ENCODE measurements at places on chromosomes 6 and 20. TPM values are rescaled to one million over a fixed set of nuclear protein-coding genes. Genes with fewer than 3 reads are reported as not detected.

SNPH gene
- 2.7 TPM for total RNA-seq

CYP39A1 gene
- 10.3 TPM for total RNA-seq

GNMT gene
- total RNA-seq = 1.7 TPM

MAP7 gene
- 101 TPM for total RNA-seq

TRIM15 gene
- total RNA-seq = not detected

EYA4 gene
- 0.33 TPM for total RNA-seq

XRN2 gene
- total RNA-seq = 90.2 TPM

ZNF311 gene
- 0.91 TPM for total RNA-seq

FGD2 gene
- total RNA-seq = not detected

GRCh38 chr20:44691424-44692423 lies 23.4 kb upstream of the CCN5 start:
- no peak for DNase-seq

DNA sequence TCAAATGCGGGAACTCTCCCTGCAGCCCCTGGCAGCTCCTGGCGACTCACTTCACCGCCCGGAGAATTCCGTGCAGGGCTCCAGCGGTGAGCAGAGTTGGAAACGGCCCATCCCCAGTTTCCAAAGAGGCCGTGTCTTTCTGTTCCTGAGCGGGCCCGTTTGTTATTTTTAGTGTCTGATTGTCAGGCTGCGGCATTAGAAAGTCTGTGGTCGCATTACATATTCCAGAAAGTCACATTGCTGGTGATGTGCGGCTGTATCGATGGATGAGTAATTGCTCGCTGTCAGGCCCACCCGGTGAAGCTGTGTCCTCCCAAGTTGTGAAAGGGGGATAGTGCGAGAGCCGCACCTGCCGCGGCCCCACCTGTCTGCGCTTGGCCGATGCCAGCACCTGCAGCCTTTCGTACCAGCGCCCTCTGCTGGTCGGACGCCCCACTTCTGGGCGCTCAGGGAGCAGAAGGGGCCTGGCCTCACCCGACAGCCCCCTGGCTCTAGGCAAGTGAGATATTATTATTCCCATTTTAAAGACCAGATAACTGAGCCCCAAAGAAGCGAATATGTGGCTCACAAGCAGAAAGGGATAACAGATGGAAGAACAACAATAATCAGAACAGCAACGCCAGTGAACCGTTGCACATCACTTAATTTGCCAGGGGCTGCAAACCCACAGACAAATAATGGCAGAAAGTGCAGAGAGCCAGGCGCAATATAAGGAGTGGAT lies 244.9 kb downstream of the TSHZ2 start:
- DNase-seq = peak; percentile 87

DNA sequence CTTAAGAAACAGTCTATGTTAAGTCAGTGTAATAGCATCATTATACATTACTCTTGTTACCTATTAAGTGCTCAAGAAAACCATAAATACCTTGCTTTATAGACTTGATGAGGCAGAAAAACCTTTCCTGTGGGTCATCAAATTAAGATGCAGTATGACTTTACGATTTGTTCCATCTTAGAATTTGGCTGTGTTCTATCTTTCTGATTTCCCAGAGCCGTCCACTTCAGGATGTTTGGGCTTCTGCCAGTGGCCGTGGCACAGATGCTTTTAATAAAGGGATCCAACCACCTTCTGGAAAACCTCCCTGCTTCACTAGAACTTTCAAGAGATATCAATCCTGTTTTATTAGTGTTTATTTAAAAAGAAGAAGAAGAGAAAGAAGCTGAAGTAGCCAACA lies 71.2 kb downstream of the PDE7B start:
- no peak for DNase-seq

GRCh38 chr20:11219192-11219591 lies 545.4 kb upstream of the JAG1 start:
- DNase-seq = no peak

DNA sequence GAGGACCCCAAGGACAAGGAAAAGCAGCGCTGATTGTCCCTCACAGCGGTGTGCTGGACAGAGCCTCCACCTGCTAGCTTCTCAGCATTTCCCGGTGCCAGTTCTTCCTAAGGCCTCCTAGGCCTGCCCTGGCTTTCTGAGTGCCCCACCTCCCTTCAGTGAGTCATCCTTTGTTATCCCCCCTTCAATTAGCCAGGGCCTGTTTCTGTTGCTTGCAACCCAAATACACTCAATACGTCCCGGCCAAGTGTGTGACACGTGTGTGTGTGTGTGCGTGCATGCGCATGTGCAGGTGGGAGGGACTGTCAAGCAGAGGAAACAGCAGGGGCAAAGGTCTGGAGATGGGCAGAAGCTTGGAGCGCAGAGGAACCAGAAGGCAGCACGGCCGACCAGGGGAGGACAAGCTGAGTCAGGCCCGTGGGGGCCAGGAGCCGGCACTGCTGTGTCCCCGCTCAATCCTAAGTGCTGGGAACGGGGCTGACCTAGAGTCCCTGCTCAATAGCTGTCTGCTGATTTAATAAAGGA lies 159.8 kb downstream of the PREX1 start:
- DNase-seq = no peak

DNA sequence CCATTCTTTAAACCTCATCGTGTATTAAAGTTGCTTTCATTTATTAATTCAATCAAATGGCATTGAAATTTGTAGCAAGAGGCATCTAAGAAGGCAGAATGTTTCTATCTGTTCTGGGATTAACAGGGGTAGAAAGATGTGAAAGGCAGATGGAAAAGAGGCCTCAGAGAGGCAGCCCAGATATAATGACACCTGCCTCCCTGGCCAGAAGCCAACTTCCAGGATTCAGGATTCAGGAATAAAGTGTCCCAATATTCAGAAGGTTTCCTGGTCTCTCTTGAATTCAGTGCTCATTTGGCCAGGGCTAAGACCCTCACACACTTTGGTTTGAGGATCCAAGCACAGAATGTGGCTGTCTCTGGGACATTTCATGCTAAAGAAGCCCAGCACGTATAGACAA lies 39.9 kb downstream of the HLA-B start:
- DNase-seq = no peak

GRCh38 chr6:157514659-157515496 lies 133.9 kb downstream of the ZDHHC14 start:
- no peak for DNase-seq

- no peak for DNase-seq
Measured at GRCh38 chr6:149014631-149015534, 268.1 kb downstream of the UST start.

GRCh38 chr20:44186674-44187053 lies 324 bp downstream of the JPH2 start:
- no peak for DNase-seq

- DNase-seq = no peak
Measured at GRCh38 chr20:37922016-37922415, 19.1 kb downstream of the VSTM2L start.

- DNase-seq = no peak
Measured at GRCh38 chr20:8756410-8756809, 312.5 kb upstream of the PLCB4 start.

- DNase-seq = no peak
Measured at GRCh38 chr20:6058684-6059295, 4.9 kb upstream of the LRRN4 start.

GRCh38 chr6:119109654-119110325 lies 31.3 kb upstream of the FAM184A start:
- no peak for DNase-seq

DNA sequence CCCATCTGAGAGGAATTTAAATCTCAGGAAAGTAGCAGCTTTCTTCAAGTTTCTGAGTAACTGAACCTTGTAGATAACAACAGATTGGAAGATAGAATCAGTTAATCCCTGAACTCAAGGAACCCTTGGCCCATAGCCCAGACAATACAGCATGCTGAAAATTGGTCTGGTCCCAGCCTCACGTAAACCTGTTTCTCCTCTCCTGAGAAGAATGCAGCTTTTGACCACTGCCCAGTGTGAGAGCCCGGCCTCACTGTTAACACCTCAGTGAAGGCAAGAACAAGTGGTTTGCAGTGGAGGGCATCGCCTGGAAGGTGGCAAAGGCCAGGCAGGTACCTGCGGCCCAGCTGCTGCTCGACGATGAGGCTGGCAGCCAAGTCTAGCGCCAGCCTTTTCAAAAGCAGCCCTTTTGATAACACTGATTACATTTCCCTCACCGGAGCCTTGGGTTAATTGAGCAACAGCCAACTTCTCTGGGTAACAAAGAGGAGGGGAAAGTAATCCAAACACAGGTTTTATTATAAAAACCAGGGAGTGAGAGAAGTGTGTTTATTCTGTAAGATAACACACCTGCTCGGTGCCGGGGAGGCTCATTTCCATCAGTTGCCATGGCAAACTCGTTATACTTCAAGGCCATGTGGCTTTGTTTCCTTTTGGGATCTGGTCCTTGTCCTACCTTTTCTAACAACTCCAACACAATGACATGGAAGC lies 54.0 kb downstream of the TRAF3IP2 start:
- peak; percentile 25 for DNase-seq

DNA sequence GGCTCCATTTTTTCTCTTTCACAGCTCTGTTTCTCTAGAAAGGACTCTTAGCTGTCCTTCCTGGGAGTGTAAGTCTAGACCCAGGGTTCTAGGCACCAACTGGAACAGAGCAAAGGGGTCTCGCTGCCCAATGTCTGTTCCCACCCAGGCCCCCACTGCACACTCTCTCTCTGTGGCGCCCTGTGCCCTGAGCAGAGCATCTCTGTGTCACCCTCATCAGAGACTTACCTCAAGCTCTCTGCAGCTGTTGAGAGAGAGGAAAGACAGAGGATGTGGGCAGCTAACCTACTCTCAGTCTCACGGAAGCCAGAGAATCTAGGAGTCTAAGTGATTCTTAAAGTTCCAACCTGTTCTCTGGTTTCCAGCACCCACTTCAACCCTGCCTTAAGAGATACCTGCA lies 9.5 kb downstream of the NCR2 start:
- DNase-seq = no peak

- no peak for DNase-seq
Measured at GRCh38 chr6:46736906-46737305, 1.7 kb upstream of the PLA2G7 start.

DNA sequence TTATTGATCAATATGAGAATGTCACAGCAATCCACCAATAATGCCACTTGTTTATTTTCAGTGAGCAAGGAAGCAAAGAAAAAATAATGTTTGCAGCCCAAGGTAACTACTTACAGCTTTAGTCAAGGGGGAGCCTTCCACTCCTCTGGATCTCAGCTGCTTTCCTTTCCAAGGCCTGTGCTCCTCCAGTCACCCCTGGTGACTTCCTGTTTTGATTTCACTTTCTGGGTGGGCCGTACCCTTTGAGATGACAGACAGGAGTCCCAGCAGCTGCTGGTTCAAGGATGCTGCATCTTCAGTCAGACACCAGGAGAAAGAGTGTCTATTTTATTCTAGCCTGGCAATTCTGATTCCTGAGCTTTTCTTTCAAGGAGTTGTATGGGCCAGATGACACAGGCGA lies 5.6 kb upstream of the VNN2 start:
- no peak for DNase-seq

DNA sequence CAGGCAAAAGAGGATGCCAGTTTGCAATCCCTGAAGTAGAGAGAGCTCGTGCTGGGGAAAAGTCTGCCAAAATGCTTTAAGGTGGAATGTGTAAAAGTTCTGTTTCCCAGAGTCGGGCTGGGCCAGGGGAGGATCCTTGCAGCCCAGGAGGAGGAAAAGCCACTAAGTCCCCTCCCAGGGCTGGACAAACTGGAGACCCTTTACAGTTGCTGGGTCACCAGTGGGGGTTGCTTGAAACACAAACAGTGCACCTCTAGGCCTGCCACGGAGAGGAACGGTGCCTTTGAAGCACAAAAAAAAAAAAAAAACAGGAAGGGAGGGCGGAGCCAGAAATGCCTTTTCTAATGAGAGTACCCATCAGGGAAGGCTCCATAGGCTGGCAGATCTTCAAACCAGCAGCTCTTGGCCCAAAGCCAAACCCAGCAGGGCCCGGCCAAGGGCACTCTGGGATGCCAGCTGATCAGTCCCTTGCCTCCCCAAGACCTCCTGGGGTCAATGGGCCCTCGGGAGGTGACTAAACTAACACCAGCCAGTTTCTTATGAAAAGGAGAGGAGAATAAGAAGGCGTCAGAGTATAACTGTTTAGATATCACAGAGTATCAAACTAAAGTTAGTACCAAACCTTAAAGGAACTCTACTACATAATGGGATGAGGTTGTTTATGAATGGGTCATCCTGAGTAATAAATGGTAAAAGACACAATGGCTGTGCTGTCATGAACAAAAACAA lies 23.7 kb downstream of the HLA-A start:
- no peak for DNase-seq

Data from progenitor cell of endocrine pancreas (in vitro differentiated cells).